Lung microvascular endothelial cell (primary cell): ENCODE measurements at places on chromosomes 7 and 10. TPM values are rescaled to one million over a fixed set of nuclear protein-coding genes. Genes with fewer than 3 reads are reported as not detected.

The TLX1 gene
- not detected in 2 replicates for total RNA-seq

The OR2A12 gene
- total RNA-seq, result not detected in 2 replicates

The FAM180A gene
- not detected in 2 replicates for total RNA-seq

The MYPN gene
- total RNA-seq, result not detected in 2 replicates

- DNase-seq, result no peak
Observed at GRCh38 chr10:71750124-71750841, 23.0 kb downstream of the VSIR start.

DNA sequence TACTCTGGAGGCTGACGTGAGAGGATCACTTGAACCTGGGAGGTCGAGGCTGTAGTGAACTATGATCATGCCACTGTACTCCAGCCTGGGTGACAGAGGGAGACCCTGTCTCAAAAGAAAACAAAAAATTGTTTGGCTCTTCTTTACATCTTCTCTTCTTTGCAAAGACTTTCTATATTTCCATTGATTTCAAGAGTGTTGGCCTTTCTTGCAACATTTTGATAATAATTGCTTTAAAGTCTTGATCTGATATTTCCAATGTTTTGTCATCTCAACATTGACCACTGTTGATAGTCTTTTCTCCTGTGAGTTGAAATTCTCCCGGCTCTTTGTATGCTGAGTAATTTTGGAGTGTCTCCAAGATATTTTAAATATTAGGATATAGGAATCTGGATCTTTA, 17.8 kb upstream of the CLDN4 start:
- no peak for DNase-seq

DNA sequence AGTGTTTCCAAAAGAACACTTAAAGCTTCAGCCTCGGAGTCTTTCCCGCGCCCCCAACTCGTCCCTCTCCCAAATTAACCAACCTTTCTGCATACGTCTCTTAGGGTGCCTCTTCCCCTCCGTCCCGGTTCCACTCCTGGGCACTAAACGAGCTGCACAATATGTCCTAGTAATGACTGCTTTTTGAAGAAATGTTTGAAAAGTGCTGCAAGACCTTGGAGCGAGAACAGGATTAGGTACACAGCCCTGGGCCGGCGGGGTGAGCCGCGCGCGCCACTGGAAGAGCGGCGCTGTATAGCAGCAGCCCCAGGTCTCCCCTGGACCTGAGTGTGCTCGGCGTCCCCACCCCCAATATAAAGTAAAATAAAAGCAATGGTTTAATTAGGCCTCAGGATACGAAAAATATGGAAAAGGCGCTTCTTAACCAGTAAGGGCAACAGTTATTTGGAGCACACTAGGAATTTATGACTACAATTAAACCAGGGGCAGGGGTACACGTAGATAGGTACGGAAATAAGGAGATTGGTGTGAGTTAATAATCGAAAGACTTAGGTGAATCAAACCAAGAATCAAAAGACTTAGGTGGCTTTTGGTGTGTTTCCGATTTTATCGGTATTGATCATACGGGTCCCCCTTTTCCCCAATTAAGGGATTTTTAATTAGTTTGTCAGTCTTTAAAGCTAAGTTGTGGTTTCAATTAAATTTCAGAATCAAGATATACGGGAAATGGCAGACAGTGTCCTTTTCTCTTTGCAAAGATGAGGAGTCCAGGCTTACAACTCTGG, 1.9 kb downstream of the TET1 start:
- no peak for DNase-seq

GRCh38 chr7:103866919-103867318, 122.5 kb downstream of the RELN start:
- DNase-seq, result no peak

- no peak for DNase-seq
Observed at GRCh38 chr7:17044396-17044795, 162.6 kb upstream of the AGR3 start.

- peak; percentile 71 for DNase-seq
Observed at GRCh38 chr10:73908853-73909539, 1.9 kb upstream of the PLAU start.

DNA sequence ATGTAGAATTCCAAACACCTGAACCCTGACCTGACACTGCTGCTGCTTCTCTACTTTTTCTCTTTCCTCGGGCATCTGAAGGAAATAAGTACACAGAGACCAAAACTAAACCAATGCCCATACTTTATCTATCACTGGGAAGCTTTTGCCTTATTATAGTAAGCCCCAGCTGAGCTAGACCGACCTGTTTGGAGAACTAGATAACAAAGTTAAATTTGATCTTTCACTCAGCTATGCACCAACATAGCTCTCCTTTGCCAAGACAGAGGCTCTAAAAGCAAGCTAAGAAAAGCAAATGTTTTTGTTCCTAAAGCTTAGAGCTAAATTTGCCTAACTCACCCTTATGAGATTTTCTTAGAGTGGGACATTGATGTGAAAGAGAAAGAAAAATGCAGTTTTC, 39.1 kb downstream of the NHLRC2 start:
- no peak for DNase-seq
